ENCODE measurements at places on chromosomes 12 and 14. TPM values are rescaled to one million over a fixed set of nuclear protein-coding genes. Genes with fewer than 3 reads are reported as not detected.

Gene PRIMA1
- 2.3 TPM for total RNA-seq

Gene GPRC5D
- not detected for total RNA-seq

- DNase-seq: no peak
- H3K36me3 ChIP-seq: no peaks in the 10 kb centered on the region
- no peak overlapping the region for H3K27ac ChIP-seq
- H3K27me3 ChIP-seq: no peaks in the 10 kb centered on the region
- peaks cover 11% of the 10 kb centered on the region for H3K4me1 ChIP-seq
These were observed 278.8 kb downstream of the ZFP36L1 start for GRCh38 chr14:68513838-68514607.

GRCh38 chr14:67674480-67675218, at the start of gene VTI1B:
Gene VTI1B, minus strand, starts transcription at chr14:67674632. Its CDS starts 143 bp downstream, at chr14:67674489.
- H3K4me1 ChIP-seq: peaks cover 40% of the 10 kb centered on the region
- peak; percentile 13 for DNase-seq
- H3K27me3 ChIP-seq: no peaks in the 10 kb centered on the region
- H3K36me3 ChIP-seq: no peaks in the 10 kb centered on the region
- peak within 1 kb of the TSS; percentile 87 for H3K4me3 ChIP-seq

DNA sequence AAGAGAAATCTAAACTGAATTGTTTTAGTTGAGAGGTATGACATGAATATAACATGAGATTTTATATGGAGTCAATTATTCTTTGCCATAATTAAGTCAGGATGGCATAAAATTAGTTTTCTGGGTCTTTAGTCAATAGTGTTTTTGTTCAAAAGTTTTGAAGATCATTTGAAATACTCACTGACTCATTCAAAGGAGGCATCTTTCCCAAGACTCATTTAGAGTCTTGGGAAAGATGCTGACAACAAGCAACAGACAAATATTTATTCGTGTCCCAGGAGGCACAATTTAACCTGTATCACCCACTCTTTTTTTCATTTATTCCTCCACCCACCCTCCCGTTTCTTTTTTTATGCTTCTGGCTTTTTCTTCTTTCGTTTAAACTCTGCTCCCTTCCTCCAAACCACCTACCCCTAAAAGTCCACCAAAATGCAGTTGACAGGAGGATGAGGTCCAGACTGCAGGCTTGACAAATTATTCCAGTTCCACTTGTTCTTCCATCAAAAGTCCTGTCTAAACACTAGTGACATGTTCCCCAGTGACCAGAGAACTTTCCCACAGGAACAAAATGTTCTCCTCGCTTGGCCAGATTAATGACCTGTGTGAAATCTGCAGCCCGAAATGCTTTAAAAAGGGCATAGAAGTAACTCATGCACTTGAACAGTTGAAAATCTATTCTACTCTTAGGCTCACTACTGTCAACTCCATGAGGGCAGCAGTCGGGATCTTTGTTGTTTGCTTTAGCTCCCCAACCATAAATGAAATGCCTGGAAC, 43.3 kb upstream of the CSRP2 start:
- H3K27me3 ChIP-seq: no peaks in the 10 kb centered on the region
- H3K4me3 ChIP-seq: no peak overlapping the region
- DNase-seq: no peak
- H3K27ac ChIP-seq: peak overlapping the region; percentile 81
